MM.1S (cell line): ENCODE measurements at places on chromosomes 6 and 20.

DNA sequence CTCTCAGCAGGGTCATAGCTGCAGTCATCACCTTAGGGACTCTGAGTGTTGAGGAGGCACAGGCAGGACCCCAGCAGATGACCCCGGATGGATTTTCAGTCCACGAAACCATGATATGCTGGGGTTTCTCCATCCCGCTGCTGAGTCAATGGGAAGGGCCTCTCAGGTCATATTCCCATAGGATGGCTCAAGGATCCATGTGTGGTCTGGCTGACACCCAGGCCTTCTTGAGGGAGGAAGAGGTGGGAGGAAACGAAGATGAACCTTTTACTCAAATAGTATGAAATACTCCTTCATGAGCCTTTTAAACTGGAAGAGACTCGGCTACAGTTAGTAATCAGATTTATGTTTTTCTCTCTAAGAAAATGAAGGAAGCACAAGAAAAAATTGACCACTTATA, 10.3 kb upstream of the RALY start:
- no peak for DNase-seq

- DNase-seq, result no peak
These were observed 241.2 kb downstream of the UST start for GRCh38 chr6:148987982-148988381.

- no peak for DNase-seq
These were observed 135.2 kb upstream of the TAB2 start for GRCh38 chr6:149182262-149182661.

GRCh38 chr6:29806387-29806786, 21.2 kb upstream of the HLA-G start:
- DNase-seq, result no peak

- DNase-seq, result peak; percentile 39
These were observed 8.9 kb upstream of the FITM2 start for GRCh38 chr20:44319839-44320422.

GRCh38 chr20:52110456-52110855, 81.1 kb downstream of the ZFP64 start:
- DNase-seq, result no peak

DNA sequence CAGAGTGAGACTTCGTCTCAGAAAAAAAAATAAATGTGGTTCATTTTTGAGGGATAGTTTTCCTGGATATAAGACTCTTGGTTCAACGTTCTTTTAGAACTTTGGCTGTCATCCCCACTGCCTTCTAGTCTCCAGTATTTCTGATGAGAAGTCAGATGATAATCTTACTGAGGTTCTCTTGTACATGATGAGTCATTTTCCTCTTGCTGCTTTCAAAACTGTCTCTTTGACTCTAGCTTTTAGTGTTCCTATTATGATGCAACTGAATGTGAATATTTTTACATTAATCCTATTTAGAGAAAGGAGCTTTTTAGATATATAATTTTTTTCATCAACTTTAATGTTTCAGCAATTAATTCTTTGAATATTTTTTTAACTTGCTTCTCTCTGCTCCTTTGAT, 46.0 kb upstream of the OR14J1 start:
- no peak for DNase-seq

- no peak for DNase-seq
These were observed 236.7 kb downstream of the HAO1 start for GRCh38 chr20:7703551-7703961.
